Activated CD4-positive, alpha-beta memory T cell treated with anti-CD3 and anti-CD28 coated beads for 36 hours (primary cell): ENCODE measurements at places on chromosomes 1 and 21. TPM values are rescaled to one million over a fixed set of nuclear protein-coding genes. Genes with fewer than 3 reads are reported as not detected.

THAP3 gene
- 22.8 TPM for total RNA-seq

NASP gene
- 235 TPM for total RNA-seq

TRNP1 gene
- 0.53 TPM for total RNA-seq

RIMKLA gene
- total RNA-seq, result 3.2 TPM

PLA2G2D gene
- total RNA-seq, result 0.07 TPM

OR2L8 gene
- total RNA-seq, result not detected

GBP3 gene
- total RNA-seq, result 4.5 TPM
